ENCODE measurements at places on chromosomes 11 and 22.

- no peak for DNase-seq
Measured at GRCh38 chr11:97814325-97814959, 1206.3 kb upstream of the CNTN5 start.

DNA sequence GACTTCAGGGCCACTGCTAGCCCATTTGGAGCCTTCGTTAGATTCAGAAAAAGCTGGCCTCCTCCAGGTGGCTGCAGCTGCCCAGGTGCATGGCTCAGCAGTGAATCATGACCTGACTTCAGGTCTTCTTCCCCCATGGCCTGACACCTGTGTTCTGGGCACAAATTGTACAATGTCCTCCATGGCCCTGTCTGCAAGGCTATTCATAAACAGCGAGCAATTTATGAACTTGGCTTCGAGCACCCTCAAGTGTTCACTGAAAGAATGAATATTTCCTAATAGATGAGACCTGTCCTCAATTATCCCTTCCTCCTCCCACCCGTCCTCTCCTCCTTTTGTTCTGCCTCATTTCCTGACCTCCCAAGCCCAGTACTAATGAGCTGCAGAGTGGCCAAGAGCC lies 12.2 kb upstream of the VPS37C start:
- DNase-seq = no peak

- no peak for DNase-seq
Measured at GRCh38 chr22:44301039-44301438, 11.7 kb downstream of the SHISAL1 start.

GRCh38 chr22:41991111-41991510 lies 7.5 kb upstream of the WBP2NL start:
- no peak for DNase-seq
